ENCODE measurements at places on chromosomes 5 and 9.
A peak's percentile ranks its signal among the peaks of the same experiment; 100 is the strongest.

- no peak for DNase-seq
These were observed 138.9 kb downstream of the C9orf50 start for GRCh38 chr9:129481810-129482511.

DNA sequence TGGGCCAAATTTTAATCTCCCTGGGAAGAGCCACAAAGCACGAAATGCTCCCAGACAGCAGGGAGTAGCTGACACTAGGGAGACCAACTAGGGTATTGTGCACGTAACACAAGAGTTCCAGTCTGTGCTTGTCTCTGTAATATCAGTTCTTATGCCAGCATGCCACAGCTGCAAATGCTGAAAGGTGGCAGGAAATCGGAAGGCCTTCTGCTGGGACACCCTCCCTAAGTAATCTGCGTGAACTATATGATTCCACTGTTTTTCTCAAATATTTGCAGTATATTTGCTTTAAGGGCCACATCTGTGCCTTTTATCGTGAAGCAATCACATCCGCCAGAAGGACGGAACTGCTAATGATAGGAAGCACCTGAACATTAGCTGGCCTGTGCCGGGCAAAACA lies 12.6 kb downstream of the VLDLR start:
- DNase-seq = no peak

GRCh38 chr9:98117984-98118639 lies 910 bp downstream of the TRIM14 start:
- peak; percentile 33 for DNase-seq

DNA sequence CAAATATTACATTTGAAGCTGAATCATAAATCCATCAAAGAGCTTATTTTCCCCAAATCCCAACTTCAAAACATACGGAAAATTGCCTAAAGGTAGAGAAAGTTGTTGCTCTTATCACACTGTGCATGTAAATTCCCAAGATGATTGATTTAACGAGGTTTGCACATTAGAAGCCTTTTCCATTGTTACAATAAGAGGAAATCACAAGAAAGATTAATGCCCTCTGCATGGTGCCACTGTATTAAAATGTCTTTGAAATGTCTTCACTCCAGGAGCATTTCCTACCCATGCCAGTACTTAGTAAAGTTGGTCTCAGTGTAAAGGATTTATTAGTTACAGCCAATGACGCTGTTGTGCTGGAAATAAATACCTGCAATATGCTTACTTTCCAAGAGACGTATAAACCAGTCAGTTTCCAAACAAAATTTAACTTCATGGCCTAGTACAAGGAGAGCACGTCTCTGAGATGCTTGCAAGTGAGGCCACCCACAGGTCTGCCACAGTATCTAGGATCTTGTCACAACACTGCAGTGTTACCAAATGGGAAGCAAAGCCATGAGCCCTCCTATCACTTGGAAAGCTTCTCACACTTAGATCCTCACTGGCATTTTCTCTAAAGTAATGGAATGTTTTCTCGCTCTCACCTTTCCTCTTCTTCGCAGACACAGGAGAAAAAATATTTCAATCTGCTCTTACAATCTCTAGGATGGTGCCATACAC lies 112.4 kb downstream of the CETN3 start:
- no peak for DNase-seq

- no peak for DNase-seq
These were observed 53.4 kb downstream of the CYSTM1 start for GRCh38 chr5:140228364-140228837.

- DNase-seq = no peak
These were observed 16.3 kb upstream of the COL27A1 start for GRCh38 chr9:114139071-114139470.

GRCh38 chr9:38086496-38086895 lies 17.5 kb upstream of the SHB start:
- no peak for DNase-seq

- DNase-seq = no peak
These were observed 97.7 kb upstream of the HCN1 start for GRCh38 chr5:45793638-45794532.

DNA sequence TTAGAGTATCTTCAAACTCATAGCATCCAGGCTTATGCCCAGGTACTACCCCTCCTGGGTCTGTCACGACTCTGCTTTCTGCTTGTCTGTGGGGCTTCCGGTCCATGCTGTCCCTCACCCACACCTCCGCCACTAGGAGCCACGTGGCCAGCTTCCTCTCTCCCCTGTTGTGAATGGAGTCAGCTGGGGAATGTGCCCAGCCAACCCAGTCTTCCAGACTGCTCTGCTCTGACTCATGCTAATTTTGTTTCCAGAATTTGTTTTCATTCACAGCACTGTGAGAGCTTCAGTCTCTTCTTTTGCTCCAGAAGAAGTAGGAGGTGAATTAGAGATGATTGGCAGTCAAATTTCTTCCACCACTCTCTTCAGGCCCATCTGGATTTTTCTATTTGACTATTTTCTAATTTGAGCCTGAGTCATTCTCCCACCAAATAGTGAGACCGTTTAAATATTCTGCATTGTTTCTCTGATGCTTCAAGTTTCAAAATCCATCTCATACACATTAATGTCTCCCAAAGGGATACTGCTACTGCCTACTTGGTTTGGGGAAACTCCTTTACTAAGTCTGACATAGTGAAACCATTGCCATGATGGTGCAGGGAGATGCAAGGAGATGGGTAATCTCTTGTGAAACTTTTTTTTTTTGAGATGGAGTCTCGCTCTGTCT lies 424.1 kb upstream of the KIF2A start:
- DNase-seq = no peak

DNA sequence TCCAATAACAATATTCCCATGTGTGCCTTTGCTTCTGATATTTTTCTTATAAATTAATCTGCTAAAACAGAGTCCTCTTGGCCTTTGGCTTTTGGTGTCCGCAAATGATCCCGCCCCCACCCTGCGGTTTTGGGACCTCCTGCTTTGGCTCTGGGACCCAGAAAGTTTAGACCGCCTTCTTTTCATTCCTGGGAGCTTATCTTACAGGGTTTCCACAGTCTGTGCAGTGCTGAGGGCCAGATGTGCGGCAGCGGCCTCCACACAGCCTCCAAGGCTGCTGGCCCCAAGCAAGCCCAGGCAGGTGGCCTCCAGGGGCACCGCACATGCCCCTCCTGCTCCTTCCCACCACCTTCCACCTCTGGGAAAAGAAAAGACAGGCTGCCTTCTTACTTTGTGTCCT lies 191.5 kb downstream of the ERCC6L2 start:
- no peak for DNase-seq

GRCh38 chr5:143506836-143507552 lies 103.5 kb upstream of the NR3C1 start:
- DNase-seq = no peak

- no peak for DNase-seq
These were observed 34.4 kb upstream of the MRPS30 start for GRCh38 chr5:44774279-44774880.

DNA sequence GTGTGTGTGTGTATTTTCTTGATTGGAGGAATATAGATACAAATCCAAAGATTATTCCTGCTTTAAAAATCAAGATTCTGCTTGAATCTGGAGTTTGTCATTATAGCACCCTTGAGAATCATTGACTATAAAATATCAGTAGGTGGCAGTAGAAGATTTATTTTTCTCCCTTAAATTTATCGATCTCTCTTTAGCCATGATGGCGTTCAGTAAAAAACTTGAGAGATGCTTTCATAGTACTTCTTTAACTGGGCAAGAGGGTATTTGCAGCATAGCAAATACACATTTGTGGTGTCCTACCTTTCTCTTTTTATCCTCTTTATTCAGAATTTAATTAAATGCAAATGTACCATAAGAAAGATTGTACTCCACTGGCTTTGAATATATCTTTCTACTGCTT lies 307.7 kb downstream of the ADGRV1 start:
- no peak for DNase-seq

- no peak for DNase-seq
These were observed 594 bp downstream of the ANKRD18A start for GRCh38 chr9:38619556-38620447.

GRCh38 chr5:56515011-56515410 lies 281.9 kb upstream of the ANKRD55 start:
- no peak for DNase-seq

DNA sequence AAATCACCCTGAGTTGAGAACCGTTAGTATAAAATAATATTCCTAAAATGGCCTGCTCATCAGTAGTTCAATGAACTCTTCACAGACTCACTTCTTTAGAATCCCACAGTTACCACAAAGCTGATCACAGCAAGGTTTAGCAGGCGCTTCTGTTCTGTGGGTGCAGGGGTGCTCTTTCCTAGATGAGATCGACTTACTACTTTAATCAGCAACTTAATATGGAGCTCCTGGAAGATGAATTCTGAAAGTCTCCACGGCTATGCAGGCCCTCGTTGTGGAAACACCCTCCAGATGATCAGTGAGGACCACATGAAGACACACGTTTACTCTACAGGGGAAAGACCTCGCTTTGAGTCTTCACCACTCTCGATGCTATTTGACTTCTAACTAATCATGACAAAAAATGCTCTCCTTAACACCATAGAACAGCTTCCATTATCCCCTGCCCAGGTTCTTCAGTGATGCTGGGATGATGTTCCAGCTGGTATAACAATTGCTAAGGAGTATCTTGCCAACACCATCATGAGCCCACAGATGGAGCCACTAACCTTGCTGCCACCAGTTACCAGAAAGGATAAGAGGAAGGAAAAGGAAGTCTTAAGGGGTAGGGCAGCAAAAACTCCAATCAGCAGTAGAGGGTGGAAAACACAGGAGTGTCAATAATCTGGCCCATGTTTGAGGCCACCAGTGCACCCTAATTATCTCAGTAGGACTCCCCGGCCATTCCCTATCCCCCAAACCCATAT lies 17.9 kb upstream of the GPX8 start:
- DNase-seq = no peak

GRCh38 chr5:172904643-172905345 lies 54.4 kb upstream of the RPL26L1 start:
- no peak for DNase-seq

DNA sequence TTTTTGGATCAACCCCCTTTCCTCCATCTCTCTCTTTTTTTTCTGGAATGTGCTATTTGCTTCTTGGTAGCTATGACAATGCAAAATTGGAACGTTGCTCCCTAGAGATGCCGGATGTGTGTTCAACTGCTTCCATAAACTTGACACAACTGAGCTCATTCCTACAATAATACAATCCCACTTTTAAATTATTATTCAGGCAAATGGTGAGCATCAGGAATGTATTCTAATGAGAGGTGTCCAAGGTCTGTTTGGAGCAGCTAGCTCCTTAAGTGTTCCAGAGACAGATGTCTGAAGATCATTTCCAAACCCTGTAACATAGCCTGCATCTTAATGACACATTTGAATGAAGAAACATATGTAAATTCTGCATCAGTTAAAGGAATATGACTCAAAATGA lies 518.4 kb downstream of the TAF11L14 start:
- DNase-seq = no peak

- no peak for DNase-seq
These were observed 1.6 kb downstream of the UNC13B start for GRCh38 chr9:35163413-35163812.

GRCh38 chr5:25579111-25579510 lies 934.3 kb upstream of the CDH10 start:
- DNase-seq = no peak

- DNase-seq = no peak
These were observed 338.0 kb downstream of the SEMA5A start for GRCh38 chr5:9207817-9208418.

- DNase-seq = no peak
These were observed 17.5 kb downstream of the VLDLR start for GRCh38 chr9:2638871-2639673.
